ENCODE measurements at places on chromosomes 2 and 18. TPM values are rescaled to one million over a fixed set of nuclear protein-coding genes. Genes with fewer than 3 reads are reported as not detected.
A peak's percentile ranks its signal among the peaks of the same experiment; 100 is the strongest.

The SRD5A2 gene
- 0.28 TPM for total RNA-seq

The NMUR1 gene
- 0.05 TPM for total RNA-seq

DNA sequence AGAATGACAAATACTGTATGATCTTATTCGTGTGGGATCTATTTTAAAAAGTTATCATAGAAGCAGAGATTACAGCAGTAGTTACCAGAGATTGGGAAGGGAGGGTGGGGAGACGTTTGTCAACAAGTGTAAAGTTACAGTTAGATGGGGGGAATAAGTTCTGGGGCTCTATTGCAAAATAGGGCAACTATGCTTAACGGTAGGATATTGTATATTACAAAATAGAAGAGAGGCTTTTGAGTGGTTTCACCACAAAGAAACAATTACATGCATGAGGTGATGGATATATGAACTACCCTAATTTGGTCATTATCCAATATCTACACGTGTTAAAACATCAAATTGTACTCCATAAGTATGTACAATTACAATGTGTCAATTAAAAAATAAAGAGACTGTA is 123.4 kb upstream of the NOSTRIN start:
- DNase-seq, result no peak

The NCKAP1 gene
- total RNA-seq, result 23.7 TPM

DNA sequence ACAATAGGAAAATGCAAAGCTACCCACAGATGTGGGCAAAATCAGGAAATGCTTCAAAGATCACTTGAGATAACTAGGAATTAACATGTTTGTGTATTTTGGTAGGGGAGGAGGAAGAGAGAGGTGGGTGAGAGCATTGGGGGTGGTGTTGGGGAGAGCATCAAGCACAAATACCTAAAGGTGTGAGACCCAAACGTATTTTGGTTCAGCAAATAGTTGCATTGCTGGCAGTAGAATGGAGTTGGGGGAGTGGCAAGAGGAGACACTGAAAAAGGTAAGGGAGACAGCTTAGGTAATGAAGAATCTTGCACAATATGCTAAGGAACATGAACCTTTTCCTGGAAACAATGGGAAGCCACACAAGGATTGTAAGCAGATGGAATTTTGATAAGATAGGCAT is 1.5 kb upstream of the PELI1 start:
- no peak for DNase-seq

The TEX51 gene
- total RNA-seq, result not detected

GRCh38 chr2:120379916-120380893 is 34.3 kb downstream of the INHBB start:
- no peak for DNase-seq

- no peak for DNase-seq
Measured at GRCh38 chr2:43345391-43345813, 119.0 kb upstream of the ZFP36L2 start.

- no peak for DNase-seq
Measured at GRCh38 chr18:44041553-44041952, 639.1 kb upstream of the SETBP1 start.

The ZSWIM2 gene
- total RNA-seq, result not detected

The METTL5 gene
- total RNA-seq, result 42.8 TPM

- DNase-seq, result no peak
Measured at GRCh38 chr18:57923611-57924010, 120.4 kb upstream of the NEDD4L start.

DNA sequence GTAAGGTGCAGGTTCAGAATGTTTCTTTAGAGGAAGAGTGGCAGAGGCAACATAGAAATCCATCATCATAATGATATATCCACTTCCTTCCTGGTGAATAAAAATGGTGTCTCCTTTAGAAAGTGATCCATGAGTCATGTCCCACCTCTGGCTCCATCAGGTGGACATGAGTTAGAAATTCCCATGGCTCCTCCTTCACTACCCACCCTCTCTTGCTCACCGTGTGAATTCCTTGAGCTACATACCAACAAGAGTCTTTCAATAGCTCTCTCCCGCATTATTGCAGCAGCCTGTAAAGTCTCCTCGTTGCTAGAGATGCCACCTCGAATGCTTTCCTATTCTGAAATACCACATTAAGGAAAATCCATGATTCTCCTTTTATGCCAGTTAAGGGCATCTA is 317.6 kb downstream of the LNPK start:
- no peak for DNase-seq

DNA sequence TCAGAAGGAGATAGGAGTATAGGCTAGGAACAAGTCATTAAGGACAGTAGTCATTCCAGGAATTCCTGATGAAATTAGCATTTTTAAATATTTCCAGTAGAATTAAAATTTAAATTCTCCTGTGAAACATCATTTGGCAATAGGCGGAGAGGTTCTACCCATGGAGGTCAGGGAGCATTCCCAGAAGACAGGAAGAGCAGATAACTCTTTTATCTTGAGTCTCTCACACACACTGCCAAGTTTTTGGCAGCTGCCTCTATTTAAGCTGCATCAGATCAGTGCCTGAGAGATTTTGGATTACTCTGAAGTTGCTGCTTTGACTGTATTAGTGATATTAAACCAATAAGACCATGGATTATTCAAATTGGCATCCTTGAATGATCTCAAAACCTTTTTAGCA is 714.7 kb downstream of the EPHA4 start:
- DNase-seq, result no peak

DNA sequence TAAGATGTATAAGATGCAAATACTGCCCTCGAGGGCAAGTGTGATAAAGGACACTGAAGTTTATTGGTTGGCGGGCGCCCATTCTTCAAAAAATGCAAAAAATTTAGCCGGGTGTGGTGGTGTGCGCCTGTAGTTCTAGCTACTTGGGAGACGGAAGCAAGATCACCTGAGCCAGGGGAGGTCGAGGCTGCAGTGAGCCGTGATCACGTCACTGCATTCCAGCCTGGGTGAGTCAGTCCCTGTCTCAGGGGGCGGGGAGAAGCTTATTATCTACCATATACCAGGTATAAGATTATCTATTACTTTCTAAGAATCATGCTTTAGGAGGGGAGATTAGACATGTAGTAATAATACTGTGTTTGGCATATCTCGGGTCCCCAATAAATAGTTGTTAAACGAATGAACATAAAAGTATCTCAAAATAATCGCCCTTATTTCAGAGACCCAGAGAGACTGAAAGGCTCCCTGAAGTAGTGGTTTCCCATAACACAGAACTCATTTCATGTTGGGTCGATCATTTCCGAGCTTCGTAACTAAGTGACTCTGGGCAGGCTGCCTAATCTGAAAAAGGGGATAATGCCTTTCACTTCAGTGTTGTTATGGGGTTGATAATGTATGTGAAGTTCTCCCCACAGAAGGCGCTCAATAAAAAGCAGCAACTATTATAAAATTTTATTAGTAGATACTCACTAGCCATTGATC is 1.2 kb upstream of the SELENOI start:
- no peak for DNase-seq

DNA sequence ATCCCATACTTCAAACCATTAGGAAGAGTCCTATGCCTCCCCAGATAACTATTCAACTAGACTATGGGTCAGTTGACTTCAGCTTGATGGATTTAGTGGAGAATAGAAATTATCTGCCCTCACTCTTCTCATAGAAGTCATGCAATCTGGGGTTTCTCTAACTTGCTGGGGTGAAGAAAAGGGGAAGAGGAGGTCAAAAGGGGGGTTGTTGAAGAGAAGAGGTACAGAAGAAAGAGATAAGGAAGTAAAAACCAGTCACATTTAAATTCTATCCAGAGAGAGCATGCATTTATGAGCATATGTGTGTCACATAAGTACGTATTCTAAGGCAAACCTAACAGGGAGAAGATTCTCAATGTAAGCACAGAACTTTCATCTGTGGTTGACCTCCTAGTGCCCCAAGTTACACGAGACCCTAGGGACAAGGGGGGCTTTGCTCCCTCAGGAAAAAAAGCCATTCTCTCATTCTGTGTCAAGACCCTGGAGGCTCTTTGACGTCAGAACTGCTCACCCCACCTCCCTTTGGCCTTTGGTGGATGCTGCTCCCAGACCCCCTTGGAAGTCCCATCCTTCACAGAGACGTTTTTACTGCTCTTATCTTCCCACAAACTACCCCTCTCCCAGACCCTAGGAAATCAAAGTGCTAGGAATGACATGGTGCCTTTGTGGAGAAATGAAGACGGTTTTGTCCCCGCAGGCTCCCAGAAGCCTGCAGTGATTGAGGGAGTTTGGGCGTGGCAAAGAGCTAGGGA is 236.8 kb upstream of the TNP1 start:
- no peak for DNase-seq

GRCh38 chr2:83944191-83944590 is 514.9 kb downstream of the SUCLG1 start:
- DNase-seq, result no peak

DNA sequence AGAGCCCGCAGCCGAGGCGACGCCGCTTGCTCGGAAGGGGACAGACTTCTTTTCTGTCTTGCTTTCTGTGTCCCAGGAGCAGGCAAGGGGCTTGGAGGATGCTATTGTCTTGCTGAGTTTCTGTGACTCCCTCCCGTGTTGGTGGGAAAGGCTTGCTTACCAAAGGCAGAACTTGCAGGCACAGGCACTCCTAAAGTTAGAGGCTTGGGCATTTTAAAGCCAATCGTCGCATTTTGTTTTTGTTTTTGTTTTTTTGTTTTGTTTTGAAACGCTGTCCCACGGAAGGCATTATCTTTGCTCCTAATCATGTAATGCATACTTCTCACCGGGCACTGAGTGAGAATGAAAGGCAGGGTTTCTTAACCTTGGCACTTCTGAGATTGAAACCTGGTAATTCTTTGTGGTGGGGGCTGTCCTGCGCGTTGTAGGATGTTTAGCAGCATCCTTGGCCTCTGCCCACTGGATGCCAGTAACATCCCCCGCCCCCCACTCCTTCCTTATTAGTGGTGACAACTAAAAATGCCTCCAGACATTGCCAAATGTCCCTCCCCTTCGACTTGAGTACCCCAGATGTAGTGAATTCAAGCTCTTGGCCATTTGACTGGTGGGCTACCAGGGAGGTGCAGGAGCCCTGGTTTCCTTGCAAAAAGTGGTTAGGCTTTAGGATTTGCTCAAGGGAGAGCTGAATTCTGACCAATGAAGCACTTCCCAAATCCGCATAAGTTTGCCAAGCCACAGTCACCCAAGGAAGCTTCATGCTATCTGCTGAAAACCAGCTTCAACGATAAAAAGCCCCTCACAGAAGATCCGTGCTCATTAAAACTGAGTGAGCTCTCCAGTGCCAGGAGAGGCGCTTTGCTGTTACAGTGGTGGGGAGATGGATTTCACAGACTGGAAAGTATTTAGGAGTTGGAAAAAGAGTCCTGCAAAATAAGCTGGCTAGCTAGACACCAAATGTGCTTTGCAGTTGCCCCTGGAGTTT is 1.2 kb downstream of the ANTXR1 start:
- peak; percentile 11 for DNase-seq

DNA sequence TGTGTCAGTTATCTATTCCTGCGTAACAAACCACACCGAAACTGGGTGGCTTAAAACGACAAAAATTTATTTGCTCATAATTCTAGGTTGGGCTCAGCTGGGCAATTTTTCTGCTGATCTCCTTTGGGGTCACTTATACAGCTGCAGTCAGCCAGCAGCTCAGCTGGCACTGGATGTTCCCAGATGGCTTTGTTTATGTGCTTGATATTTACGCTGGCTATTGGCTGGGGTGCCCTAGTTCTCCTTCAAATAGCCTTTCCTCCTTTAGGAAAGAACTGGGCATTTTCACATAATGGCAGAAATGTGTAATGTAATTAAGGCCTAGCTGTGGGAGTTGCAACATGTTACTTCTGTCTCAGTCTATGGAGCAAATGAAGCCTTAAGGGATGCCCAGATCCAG is 142.2 kb downstream of the B3GNT2 start:
- no peak for DNase-seq

DNA sequence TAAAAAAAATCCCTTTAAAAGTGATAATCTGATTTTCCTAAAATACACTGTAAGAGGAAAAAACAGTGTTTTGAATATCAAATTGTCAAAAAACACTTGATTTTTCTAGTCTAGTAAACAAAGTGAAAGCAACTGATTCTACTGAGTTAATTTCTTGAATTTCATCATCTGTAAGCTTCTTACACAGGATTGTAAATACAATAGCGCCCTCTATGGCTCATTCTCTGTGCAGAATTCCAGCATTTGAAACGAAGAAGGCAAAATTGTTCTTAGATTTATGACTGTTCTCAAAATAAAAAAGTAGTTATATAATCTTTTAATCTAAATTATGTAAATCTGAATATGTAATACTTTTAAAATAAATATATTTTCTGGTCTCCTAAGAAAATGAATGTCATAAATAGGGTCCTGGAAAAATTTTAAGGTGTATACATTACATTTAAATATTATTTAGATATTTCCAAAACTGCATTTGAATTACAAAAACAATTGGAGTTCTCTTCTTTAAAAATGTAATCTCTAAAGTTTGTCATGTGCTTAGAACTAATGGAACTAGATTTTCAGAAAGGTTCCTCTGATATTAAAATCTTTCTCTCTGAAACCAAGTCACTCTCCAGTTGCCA is 176.9 kb upstream of the MC4R start:
- peak; percentile 26 for DNase-seq

The ANKRD29 gene
- total RNA-seq, result 3.4 TPM

The ZBTB7C gene
- 0.14 TPM for total RNA-seq

DNA sequence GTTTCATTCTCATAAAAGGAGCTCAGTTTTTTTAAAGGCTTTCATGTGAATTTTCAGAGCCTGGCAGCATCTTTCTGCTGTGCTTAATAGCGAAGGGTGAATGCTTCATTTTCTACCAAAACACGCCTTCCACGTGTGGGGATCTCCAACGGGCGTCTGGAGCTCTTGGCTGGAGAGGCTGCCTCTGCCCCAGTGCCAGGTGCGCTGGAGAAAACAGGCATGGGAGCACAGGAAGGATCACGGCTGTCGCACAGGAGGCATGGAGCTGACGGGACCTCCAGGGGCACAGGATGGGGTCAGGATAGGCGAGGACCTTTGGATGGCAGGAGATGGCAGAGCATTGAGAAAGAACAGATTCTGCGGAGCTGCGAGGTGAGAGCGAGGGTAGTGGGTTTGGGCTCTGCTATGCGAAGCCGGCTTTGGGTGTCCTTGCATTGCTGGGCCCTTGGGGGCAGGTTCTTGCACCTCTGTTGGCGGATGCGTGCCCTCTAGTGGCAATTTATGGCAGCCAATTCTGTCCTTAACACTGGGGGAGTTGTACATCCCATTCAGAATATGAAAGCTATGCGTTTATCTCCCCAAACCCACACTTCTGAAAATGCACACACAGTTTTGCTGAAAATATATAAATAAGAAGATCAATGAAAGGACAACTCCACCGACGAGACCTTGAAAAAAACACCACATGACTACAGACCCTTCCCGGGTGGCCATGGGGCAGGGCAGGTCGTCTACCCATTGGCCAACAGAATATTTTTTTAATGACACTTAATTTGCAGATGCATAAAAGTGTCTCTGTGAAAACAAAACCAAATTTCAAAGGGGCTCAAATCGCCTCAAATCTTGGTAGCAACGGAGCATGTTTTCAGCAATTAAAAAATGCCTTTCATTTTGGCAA is 90.4 kb upstream of the SLC35G4 start:
- DNase-seq, result peak; percentile 59

The CCDC74B gene
- 2.9 TPM for total RNA-seq

- DNase-seq, result no peak
Measured at GRCh38 chr2:145000376-145000775, 480.5 kb upstream of the ZEB2 start.

DNA sequence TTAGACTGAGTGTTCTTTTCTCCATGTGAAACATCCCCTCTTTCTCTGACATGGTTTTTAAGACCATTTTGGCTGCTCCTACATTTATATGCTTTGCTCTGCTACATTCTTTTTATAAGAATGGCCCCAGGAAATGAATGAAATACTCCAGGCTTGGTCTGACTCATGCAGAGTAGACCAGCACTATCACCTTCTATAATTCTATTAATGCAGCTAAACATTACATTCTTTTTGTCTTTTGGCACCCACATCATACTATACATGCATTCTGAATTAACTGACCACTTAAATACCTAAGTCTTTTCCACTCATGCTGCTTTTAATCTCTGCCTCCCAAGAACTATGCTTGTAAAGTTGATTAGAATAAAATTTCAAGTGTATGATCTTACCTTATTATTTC is 94.1 kb downstream of the AAK1 start:
- DNase-seq, result no peak

All from thymus (tissue), 14 donors.